GM04504 (cell line): ENCODE measurements at places on chromosomes 12 and 14.
A peak's percentile ranks its signal among the peaks of the same experiment; 100 is the strongest.

DNA sequence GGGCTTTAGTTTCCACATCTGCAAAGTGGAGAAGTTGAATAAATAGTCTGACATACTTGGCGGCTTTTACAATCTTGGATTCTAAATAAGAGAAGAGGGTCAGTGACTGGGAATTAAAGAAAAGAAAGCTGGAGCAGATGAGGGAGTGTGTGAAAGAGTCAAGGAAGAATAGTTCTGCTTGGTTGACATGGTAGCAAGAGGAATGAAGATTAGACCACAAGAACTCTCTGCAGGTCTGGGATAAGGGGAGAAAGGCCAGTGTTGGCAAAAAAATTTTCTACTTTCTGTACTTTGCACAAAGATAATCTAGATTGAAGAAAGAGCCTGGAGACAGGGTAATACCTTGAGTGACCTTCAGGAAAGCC lies 5.9 kb downstream of the ITGB7 start:
- no peak for DNase-seq

DNA sequence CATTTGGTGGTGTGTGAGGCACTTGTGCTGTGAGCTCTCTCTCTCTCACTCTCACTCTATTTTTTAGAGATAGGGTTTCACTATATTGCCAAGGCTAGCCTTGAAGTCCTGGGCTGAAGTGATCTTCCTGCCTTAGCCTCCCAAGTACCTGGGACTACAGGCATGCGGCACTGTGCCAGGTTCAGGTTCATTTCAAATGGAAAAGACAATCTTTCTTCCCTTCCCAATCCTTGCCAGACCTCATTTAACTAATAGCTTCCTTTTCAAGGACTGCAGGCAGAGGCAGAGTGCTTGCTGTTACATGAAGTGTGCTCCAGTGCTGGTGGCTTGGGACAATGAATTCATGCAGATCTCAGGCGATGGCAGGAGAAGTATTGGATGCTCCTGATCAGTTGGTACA lies 73.2 kb upstream of the BICD1 start:
- no peak for DNase-seq

- no peak for DNase-seq
Measured at GRCh38 chr14:94966344-94966743, 191.0 kb downstream of the DICER1 start.

DNA sequence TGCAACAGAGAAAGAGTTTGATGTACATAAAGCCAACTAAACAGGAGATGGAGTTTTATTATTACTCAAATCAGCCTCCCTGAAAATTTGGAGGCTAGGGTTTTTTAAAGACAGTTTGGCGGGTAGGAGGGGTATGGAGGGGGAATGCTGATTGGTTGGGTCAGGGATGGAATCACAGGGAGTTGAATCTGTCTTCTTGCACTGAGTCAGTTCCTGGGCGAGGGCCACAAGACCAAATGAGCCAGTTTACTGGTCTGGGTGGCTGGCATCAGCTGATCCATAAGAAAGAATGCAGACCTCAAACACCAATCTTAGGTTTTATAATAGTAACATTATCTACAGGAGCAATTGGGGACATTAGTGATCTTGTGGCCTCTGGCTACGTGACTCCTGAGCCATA lies 64.9 kb downstream of the RIN3 start:
- DNase-seq: peak; percentile 24

DNA sequence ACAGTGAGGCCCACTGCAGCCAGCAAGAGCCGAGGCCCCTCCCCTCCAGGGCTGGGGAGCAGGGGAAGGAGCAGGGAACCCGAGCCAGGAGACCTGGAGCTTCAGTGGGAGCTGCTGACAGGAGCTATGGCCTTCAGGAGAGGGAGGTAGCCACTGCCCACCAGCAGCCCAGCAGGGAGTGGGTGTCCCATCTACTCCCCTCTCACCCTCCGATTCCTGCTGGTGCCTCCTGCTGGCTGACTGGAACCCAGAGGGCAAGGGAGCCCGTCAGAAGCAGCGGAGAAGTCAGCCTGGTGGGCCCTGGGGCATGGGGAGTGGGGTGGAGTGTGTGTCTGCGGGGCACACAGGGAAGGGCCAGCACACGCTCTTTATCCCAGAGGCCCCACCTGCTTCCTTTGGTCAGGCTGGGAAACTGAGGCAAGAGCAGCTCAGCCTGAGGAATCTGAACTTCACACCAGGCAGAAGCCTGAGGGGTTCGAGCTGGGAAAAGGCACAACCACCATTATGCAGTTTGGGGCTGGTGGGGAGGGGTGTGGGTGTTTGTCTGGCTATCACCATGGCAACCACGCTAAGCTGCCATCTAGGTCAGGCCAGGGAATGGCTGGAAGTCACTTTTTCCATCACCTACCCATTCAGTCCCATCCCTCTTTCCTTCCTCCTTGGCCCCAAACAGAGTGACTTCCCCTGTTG lies 36.8 kb upstream of the PLEKHG6 start:
- no peak for DNase-seq

GRCh38 chr14:58072288-58073071 lies 79.5 kb downstream of the ARMH4 start:
- DNase-seq: peak; percentile 35

- DNase-seq: no peak
Measured at GRCh38 chr12:728781-729180, 23.6 kb upstream of the WNK1 start.
